Upper lobe of right lung (tissue), 1 donor: ENCODE measurements at places on chromosomes 5 and 9. TPM values are rescaled to one million over a fixed set of nuclear protein-coding genes. Genes with fewer than 3 reads are reported as not detected.

- DNase-seq, result no peak
Measured at GRCh38 chr9:15277400-15278090, 29.5 kb downstream of the TTC39B start.

LHX6 gene
- 16.9 TPM for total RNA-seq

GRCh38 chr9:18500451-18500850 lies 26.5 kb downstream of the ADAMTSL1 start:
- no peak for DNase-seq

DNA sequence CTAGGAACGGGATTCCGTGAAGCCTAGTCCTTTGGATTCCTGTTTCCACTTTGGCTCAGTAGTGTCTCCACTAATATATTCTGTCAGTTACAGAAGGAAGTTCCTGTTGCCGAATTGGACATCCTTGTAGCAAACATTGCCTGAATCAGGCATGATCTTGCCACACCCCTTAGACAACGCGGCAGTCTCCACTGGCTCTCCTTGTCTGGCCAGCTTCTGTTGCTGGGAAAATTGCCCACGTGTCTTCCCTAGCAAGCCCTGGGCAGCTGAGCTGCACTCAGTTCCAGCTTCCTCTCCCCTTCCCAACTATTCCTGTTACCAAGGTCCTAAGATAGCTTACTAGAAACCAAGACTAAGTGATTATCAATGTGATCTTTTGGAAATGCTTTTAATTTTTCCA lies 316.6 kb upstream of the RIOK2 start:
- DNase-seq, result no peak

GRCh38 chr9:111284703-111285102 lies 45.3 kb downstream of the OR2K2 start:
- no peak for DNase-seq

DNA sequence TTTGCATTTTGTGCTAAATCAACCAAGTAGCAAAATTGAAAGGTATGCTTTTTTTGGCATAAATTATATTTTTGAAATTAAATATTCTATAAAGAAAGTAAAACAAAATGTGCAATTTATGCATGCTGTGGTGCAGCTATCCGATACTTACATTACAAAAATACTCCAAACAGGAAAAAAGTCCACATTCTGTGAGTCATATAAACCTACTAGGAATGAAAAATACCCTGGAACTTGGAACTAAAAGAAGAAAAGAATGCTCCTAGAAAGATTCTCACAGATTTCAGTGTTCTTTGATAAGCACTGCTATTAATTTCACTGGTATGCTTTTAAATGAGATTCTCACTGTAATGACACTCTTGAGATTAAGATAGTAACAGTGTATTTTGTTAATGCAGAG lies 92.6 kb downstream of the OSMR start:
- DNase-seq, result no peak

- DNase-seq, result no peak
Measured at GRCh38 chr5:51027271-51027670, 356.0 kb upstream of the ISL1 start.
